ENCODE measurements at places on chromosomes 7 and 10.

- DNase-seq: no peak
These were observed 45.8 kb downstream of the OAT start for GRCh38 chr10:124372899-124373298.

- DNase-seq: no peak
These were observed 130.8 kb upstream of the DPP6 start for GRCh38 chr7:153921408-153921807.

DNA sequence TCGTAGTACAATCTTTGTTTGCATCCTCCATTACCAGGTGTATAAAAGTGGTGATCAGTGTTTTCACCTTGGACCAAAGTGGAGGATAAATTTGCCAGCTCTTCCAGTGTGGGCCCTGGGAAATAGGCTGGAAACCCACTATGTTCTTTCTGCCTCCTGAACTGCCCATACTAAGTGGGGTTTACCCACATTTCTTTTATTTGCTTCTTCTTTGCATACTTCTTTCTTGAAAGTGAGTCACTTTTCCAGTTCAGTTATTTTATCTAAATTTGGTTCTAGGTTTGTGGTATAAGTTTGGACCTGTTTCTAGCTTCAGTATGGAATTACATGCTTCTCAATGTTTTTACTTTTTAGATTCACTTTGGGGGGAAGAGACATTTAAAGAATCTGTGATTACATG, 126.2 kb upstream of the ACBD5 start:
- no peak for DNase-seq

GRCh38 chr10:15313047-15313446, 58.0 kb downstream of the FAM171A1 start:
- no peak for DNase-seq

DNA sequence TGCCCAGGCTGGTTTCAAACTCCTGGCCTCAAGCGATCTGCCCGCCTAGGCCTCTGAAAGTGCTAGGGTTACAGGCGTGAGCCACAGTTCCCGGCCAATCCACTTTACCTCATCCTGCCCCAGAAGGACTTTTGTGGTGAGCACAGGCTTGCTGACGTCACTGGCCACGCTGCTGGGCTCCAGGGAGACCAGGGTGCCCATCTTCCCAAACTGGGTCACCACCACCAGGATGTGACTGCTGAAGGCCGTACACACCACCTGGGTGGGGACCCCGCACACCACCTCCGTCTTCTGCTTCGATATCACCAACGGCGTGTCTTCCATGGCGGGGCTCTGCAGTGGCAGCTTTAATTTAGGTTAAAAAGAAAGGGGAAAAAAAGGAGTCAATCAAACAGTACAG, 816 bp downstream of the PSMG3 start:
- DNase-seq: no peak

GRCh38 chr10:89575031-89575430, 39.6 kb upstream of the SLC16A12 start:
- DNase-seq: no peak

DNA sequence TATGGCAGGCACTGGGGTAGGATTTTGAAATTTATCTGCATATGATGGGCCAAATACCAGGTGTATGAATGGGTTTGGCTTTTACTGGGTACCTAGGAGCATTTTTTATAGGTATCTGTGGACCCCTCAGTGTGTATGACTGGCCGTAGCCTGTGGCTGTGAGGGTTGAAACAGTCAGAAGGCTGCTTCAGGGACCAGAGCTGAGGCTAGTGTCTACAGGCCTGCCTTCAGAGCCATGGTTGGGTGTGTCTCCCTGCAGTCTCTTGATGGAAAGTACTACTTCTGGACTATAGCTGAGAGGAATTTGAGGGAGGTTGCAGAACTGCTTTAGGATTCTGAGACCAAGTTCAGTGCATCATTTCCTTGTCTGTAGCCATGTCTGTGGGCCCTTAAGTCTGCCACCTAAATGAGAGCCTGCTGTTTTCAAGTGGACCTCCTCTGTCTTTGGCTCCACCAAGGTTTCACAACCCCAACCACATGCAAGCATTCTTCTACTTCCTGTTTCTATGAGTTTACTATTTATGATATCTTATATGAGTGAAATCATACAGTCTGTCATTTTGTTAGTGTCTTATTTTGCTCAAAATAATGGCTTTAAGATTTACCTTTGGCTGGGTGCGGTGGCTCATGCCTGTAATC, 19.9 kb upstream of the ZNF138 start:
- no peak for DNase-seq

DNA sequence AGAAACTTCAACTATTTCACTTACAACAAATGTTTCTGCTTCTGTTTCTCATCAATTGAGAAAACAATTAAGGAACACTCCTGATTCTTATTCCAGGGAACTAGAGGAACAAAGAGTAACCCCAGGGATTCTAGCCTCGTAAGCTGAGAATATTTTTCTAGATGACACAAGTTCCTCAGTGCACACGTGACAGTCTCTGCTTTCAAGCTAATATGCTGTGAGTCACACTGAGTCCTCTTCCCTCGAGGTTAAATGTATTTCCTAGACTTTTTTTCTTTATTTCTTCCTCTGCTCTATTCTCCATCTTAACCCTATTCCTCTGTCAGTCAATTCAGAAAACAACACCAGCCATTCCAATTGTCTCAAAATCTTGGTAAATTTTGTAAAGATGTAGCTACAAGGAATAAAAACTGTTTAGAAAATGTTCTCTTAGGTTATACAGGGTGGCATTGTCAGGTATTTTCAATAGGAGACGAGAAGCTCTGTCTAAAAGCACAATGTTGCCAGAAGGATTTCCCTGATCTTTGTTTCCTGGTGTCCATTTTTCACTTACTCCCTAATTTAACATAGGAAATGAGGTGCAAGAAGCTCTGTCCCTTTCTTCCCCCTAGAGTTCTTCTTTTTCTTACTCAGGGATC, 5.8 kb upstream of the C1GALT1 start:
- DNase-seq: no peak

DNA sequence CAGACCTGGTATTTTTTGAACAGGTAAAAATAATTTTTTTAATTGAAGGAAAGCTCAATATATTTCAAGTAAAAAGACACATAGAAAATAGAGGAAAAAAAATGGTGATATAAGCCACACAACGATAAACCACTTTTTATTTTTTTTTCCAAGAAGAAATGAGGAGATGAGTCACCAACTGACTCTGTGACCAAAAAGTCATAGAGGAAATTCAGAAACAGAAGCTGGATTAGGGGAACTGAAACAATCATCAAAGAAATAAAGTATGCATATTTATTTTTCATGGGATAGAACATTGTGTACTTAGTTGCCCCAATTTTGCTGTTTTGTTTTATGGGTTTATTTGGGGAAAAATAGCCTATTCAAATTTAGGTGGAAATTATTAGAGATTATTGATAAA, 176.8 kb upstream of the AGR3 start:
- no peak for DNase-seq

DNA sequence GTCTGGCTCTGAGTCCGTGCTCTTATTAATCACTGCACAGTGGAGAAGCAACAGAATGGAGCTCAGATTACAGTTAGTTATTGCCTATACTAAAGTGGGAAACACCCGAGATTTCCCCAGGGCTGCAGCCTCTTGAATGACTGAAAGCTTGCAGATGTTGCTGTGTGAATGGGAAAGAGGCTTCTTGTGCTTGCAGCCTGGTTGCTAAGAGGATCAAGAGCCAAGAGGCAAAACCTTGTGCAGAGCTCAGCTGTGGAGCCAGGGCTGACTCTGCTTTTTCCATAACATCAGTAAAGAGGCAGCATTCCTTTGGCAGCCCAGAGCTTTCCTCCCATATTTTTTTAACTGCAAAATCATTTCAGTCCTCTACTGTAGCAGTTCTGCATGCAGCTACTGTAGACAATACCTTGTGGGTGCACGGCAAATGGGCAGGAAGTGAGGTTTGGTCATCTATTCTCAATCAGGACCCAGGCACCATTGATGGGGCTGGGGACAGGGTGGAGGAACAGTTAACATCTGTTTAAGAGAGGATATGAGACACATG, 86.5 kb downstream of the RALA start:
- peak; percentile 65 for DNase-seq

- no peak for DNase-seq
These were observed 233.8 kb downstream of the C7orf25 start for GRCh38 chr7:42677751-42678699.

- no peak for DNase-seq
These were observed 3.7 kb downstream of the CFAP46 start for GRCh38 chr10:132938472-132939339.

DNA sequence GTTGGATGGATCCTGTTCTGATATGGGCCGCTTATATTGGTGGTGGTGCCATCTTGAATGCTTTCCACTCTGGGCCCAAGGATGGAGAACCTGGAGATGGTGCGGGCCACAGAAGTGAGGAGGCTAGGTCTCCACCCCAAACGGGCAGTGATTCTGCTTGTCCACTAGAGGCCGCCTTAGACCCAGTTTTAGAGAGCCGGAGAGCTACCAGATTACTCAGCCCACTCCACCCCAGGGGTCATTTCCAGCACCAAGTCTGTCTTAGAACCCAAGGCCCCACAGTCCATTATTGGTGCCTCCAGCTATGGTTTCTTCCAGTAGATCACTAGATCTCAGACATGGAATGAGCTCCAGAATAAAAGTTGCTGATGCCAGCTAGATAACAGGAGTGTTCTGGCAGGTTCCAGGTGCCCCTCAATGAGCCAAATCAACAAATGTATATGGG, 11.8 kb upstream of the CAMK2G start:
- DNase-seq: no peak

DNA sequence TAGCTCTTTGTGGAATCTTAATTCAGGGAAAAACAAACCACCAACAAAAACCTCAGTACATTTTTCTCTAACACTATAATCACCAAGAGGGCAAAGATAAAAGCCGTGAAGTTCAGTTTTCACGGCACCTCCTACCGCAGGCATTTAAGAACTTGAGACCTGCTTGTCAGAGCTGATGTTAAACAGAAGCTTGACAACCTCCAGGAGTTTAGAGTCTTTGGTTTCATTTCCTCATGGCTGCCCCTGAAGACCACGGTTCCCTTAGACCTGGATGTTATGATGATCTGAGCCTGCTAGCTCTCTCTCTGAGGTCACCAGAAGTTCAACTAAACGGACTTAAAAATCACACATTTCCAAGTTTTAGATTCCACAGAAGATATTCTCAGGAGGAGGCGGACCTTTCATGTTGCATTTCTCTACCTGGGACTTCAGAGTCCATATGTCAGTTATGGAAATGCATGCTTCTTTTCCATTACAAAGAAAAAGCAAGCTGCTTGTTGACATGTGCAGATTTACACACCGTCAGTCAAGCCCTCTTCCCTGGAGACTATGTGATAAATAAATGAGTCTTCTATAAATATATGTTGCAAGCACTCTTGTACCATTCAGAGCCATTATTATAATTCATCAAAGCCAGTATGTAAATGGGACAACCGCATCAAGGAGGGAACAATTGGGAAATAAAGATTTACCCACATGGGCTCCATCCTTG, 258.0 kb downstream of the GFRA1 start:
- no peak for DNase-seq

DNA sequence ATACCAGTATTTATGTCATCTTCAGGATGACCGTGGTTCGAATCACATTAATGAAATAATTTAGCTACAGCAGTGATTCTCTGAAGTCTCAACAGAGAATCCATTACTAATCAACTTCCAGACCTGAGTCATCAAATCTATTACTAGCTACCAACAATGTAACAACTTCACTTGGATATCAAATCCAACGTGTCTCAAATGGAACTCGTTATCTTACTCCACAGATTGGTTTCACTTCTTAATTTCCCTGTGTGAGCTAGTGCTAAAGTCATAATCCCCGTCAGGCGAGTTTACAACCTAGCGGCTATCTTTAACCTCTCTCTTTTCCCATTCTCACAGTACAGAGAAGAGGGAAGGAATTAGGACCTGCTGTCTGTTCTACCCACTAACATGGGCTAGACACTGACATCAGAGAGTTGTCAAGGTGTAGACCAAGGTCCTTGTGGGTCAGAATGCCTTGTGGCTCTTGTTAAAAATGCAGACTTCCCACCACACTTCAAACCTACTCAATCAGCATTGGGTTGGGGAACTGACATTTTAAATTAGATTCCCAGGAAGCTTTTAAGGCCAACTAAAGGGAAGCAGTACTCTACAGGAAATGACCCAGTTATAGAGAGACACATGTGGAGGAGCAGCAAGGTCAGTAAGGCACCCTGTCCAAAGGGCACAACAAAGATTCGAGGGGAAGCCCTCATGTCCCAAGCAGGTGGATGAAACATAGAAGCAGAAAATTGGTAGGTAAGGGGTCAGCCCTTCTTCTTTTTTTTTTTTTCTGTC, 57.3 kb upstream of the GSAP start:
- no peak for DNase-seq

DNA sequence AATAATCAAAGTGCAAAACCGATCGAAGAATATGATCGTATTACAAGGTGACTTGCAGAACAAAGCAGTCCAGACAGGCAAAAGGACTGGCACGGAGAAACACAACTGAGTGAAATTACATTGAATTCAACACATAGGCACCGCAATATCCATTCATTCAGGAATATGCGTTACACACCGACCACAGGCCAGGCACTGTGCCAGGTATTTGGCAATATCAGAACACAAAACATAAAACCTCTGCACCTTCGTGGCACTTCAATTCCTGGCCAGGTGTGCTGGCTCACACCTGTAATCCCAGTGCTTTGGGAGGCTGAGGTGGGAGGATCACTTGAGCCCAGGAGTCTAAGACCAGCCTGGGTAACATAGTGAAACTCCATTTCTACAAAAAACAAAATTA, 187.9 kb downstream of the DIP2C start:
- DNase-seq: peak; percentile 6

GRCh38 chr7:44472843-44473242, 17.6 kb downstream of the NUDCD3 start:
- no peak for DNase-seq

DNA sequence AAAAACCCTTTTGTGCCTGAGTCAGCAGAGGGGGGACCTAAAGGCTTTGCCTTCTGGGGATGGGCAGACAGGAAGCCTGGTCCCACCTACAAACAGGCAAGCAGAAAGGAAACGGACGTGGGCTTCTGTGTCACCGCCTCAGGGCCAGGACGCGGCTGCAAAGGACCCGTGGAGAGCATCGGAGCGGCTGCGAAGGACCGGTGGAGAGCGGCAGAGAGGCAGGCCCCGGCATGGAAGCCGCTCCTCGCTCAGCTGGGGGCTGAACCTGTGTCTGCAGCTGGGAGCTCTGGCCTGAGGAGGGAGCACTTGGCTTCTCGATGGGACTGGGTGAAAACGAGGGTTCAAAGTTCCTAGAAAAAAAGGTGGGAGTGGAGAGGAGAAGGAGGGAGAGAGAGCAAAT, 125.4 kb upstream of the PPP2R2D start:
- no peak for DNase-seq

- no peak for DNase-seq
These were observed 25.1 kb downstream of the AP5Z1 start for GRCh38 chr7:4800487-4800886.

GRCh38 chr7:39413636-39414223, 152.5 kb upstream of the YAE1 start:
- DNase-seq: no peak
